Germinal center (tissue), 1 donor: ENCODE measurements at places on chromosomes 5 and 9.

GRCh38 chr9:95084254-95084934, 233.1 kb downstream of the FANCC start:
- no peak for DNase-seq

DNA sequence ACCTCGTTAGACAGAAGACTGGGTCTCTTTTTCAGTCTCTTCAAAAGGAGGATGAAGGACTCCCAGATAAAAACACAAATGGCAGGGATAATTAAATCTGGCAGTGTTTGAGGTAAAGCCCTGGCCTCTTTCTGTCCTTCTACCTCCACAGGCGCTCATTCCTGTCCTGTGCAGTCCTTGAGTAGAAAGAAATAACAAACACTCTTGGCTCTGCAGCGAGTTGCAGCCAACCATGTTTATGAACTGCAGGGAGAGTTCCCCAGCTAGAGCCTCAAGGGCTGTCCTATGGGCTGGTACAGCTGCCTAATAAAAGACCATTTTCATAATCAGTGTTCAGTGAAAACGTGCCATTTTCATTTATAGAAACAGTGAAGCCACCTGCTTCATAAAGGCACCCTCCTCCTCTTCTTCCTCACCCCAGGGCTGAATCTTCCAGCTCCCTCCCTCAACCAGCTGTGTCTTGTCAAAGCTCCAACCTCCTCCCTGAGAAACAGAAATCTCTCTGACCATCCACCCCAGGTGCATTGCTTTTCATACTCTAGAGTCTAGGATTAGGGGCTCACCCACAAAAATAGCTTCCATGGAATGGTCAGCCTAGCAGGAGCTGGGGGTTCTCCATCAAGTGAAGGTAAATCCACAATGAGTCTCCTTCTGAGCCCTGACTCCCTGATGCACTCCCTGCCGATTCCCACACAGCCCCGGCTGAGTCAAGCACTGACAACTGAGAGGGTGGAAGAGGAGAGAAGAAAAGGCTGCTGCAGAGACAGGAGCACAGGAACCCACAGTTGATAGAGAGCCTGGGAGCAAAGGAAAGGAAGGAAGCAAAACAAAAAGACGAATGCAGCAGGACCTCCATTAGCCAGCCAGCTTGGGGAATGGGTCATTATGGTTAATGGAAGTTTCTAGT, 150.7 kb downstream of the CMYA5 start:
- DNase-seq = no peak

GRCh38 chr5:26104175-26104574, 934.2 kb downstream of the CDH9 start:
- no peak for DNase-seq

DNA sequence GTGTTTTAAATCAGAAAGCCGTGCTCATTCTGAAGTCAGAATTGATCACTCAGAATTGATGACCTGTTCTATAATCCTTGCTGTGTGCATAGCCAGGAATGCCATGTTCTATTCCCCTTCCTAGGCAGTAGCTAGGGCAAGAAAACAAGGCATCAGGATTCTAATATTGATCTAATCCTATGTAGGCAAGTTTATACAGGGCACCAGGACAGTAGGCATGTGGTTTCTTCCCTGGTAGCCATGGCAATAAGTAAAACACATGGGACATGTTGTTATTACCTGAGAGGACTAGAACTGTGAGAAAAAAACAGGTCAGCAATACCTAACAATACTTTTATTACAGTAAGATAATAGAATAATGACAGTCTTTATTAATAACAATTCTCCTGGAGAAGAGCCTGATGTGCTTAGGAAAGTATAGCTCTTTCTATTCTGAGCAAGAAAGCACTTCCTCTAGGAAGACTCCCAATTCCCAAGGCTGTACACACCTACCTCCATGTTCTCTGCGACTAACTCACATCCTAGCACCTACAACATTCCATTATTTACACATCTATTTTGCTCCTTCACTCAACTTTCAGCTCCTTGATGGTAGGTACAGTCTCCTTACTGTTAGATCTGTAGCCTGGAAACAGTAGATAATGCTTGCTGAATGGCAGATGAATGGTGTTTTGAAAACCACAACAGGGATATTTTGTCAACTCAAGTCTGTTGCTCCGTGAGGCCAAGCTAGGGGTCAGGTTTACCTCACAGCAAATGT, 70.8 kb downstream of the STX17 start:
- no peak for DNase-seq

DNA sequence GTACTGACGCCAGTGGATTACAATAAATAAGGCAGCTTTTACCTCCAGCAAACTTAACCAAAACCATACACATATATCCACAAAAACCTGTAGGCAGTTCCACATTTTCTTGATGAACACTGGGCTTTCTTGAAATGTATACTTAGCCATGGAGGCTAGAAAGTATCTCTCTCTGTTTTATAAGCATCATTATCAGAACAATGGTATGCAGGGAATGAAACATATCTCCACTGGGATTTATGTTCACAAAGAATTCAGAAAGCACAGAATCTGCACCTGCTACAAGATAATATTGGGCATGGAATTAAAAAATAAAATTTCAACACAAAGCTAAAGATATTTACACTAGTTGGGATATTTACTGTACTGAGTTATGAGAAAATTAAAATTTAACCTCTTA, 126.1 kb upstream of the RASA1 start:
- no peak for DNase-seq

GRCh38 chr5:36743891-36744772, 132.4 kb upstream of the NIPBL start:
- DNase-seq = no peak

GRCh38 chr9:100351508-100351907, 1.2 kb downstream of the TEX10 start:
- no peak for DNase-seq

DNA sequence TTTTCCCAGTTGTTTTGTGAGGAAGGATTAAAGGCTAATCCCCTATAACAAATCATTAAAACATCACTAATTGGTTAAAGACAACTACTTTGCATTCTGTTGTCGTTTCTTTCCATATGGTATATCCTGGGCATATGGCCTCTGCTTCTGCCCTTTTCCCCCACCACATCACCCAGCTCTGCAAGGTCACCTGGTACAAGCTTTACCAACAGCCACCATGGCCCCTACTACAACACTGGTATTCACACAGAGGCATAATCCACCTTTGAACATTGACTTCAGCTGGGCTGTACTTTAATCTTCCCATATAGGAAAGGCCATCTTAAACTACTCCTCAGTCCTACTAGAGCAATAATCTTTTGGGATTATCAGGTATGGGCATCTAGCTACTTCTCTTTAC, 866.1 kb downstream of the TLE4 start:
- DNase-seq = no peak

GRCh38 chr5:131513780-131514179, 121.2 kb downstream of the RAPGEF6 start:
- no peak for DNase-seq

GRCh38 chr5:31680528-31680927, 41.6 kb downstream of the PDZD2 start:
- DNase-seq = no peak

DNA sequence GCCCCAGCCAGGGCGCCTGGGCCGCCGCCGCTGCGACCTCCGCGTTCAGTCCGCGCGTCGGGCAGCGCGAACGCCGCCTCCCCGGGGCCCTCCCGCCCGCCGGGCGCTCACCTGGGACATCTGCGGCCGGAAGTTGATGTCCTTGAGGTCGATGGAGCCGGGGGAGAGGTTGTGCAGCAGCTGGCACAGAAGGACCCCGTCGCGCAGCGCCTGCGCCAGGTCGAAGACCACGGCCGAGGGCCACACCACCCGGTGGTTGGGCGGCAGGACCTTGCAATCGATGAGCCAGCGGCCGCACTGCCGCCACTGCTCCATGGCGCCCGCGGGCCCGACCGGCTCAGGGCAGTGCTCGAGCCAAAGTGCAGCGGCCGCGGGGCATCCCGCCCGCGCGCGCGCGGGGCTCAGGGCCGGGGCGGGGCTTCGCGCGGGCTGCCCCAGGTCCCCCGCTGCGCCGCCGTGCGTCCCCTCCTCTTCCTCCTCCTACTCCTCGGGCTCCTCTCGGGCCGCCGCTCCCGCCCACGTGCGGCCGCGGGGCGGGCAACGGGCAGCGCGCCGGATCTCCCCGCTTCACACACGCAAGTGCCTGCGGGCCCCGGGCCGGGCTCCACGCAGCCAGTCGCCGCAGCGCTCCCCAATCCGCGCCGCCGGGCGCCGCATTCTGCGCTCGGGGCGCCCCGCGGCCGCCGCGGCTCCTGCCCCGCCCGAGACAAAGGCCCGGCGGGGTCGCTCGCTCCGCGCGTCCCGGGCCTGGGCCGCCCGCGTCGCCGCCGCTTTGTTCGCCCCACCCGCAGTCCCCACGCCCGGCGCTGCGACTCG, at the start of gene VAV2:
Gene VAV2, minus strand, starts transcription at position 361 of the 816 bp plus-strand sequence. Its CDS starts 46 bp downstream, at position 315.
- peak; percentile 44 for DNase-seq

DNA sequence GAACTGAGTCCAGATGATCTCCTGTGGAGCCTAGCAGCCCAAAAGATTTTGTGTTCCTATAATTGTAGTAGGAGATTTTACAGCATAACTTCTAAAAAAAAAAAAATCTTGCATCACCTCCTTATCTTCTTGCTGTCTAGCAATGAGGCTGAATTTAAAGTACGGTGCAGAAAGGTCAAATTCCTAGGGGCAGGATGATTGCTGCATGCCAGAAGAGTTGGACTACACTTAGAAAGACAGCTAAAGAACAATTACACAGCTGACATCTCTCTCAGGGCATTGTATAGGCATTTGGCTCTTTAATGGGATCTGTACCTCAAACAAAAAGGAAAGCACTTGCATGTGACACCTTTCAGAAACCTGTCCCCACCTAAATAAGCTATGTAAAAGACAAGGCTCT, 443.2 kb downstream of the HCN1 start:
- DNase-seq = no peak

DNA sequence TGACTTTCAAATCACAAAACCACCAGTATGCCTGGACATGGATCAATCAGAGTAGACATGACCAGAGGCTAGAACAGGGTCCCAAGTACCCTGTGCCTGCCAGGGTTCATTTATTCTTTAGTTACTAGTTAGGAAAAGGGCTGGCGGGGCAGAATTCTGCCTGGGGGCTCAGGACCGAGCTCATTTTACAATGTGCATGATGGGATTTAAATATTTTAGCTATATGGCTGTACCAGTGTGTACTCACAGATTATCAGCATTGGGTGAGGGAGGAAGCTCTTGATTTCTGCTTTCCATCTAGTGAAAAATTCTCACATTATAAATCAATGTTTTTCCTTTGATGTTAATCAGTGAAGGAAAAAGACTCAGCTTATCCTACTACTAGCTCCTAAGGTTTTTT, 1511.1 kb downstream of the EFNA5 start:
- no peak for DNase-seq
